ENCODE measurements at places on chromosomes 6 and 20.

GRCh38 chr6:132513831-132514545 lies 1.1 kb upstream of the STX7 start:
- DNase-seq: no peak

- DNase-seq: no peak
These were observed 83.0 kb upstream of the TCF21 start for GRCh38 chr6:133805876-133806275.

GRCh38 chr20:53258741-53259140 lies 286.6 kb downstream of the TSHZ2 start:
- DNase-seq: no peak

- DNase-seq: no peak
These were observed 19.1 kb downstream of the ZSCAN23 start for GRCh38 chr6:28424163-28424562.

DNA sequence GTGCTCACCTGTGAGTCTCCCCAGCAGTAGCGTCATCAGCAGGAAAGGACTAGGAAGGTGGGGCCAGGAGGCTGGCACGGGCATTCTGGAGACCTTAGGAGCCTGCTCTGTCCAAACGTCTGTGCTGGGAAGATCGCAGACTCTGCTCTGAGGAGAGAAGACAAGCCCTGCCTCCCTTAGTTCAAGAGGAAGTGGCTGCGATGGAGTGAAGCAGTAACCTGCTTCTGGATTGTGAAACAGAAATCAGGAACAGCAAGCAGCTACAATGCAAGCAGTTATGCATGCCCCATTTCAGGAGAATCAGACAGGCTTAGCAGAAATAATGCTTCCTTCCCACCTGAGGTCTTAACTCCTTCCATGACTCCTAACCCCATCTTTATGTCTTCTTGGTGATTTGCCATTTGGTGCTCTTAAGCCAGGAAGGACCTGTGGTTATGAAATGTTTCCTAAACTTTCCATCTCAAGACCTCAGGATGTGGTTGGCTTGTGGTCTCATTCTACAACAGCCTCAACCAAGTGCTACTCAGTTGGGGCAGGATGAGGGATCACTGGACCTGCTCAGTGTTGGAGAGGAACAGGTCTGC lies at the start of gene SIRPB1:
Gene SIRPB1 (minus strand): TSS at position 149 of the 584 bp plus-strand sequence. CDS start 65 bp downstream, at position 84.
- DNase-seq: no peak

- DNase-seq: no peak
These were observed 8.9 kb upstream of the TAAR5 start for GRCh38 chr6:132598473-132598872.

GRCh38 chr20:57736738-57737347 lies 27.0 kb upstream of the PMEPA1 start:
- DNase-seq: no peak

GRCh38 chr20:33947709-33948295 lies 45.9 kb upstream of the RALY start:
- peak; percentile 52 for DNase-seq

DNA sequence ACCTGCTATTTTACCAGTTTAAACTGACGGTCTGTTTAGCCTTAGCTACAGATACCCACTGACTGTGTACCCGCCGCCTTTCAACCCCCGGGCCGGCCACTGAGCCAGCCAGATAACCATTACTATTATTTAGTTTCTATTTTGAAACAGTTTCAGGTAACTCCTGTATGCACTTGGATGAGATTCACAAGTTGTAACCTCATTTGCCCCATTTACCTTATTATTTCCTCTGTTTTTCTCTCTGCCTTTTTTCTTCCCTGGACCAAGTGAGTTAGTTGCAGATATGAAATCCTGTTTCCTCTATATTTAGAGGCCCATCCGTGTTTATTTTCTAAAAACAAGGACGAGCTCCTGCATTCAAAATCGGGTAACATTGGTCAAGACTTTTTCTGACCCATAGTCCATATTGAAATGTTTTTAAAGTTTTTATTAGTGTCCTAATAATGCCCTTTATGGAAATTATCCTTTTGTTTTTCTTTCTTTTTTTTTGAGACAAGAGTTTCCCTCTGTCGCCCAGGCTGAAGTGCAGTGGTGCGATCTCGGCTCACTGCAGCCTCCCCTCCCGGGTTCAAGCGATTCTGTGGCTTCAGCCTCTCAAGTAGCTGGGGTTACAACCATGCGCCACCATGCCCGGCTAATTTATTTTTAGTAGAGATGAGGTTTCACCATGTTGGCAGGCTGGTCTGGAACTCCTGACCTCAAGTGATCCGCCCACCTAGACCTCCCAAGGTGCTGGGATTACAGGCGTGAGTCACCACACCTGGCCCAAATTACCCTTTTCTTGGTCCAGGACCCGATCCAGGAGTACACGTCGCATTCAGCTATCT lies 767 bp downstream of the AP5S1 start:
- no peak for DNase-seq

DNA sequence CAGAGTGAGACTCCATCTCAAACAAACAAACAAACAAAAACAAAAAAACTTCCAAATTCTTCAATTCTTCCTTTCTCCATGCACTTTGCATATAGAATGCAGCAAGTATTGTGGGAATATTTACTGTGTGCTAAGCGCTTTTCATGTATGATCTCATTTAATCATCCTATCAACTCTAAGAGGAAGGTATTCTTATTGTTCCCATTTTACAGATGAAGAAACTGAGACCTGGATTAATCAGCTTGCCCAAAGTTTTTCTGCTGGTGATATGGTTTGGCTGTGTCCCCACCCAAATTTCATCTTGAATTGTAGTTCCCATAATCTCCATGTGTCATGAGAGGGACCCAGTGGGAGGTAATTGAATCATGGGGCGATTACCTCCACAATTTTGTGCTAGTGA lies 56.6 kb upstream of the KCNG1 start:
- no peak for DNase-seq

- DNase-seq: no peak
These were observed 171.2 kb downstream of the JARID2 start for GRCh38 chr6:15416932-15417509.

DNA sequence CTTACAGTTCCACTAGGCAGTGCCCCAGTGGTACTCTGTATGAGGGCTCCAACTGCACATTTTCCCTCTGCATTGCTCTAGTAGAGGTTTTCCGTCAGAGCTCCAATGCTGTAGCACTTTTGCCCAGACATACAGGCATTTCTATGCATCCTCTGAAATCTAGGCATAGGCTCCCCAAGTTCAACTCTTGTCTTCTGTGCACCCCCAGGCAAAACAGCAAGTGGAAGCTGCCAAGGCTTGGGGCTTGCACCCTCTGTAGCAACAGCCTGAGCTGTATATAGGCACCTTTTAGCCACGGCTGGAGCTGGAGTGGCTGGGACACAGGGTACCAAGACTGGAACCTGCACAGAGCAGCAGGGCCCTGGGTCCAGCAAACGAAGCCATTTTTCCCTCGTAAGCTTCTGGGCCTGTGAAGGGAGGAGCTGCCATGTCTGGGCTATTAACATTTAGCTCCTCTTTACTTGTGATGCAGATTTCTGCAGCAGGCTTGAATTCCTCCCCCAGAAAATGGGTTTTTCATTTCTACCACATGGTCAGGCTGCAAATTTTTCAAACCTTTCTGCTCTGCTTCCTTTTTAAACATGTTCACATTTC lies 596.2 kb upstream of the ADGRB3 start:
- no peak for DNase-seq

DNA sequence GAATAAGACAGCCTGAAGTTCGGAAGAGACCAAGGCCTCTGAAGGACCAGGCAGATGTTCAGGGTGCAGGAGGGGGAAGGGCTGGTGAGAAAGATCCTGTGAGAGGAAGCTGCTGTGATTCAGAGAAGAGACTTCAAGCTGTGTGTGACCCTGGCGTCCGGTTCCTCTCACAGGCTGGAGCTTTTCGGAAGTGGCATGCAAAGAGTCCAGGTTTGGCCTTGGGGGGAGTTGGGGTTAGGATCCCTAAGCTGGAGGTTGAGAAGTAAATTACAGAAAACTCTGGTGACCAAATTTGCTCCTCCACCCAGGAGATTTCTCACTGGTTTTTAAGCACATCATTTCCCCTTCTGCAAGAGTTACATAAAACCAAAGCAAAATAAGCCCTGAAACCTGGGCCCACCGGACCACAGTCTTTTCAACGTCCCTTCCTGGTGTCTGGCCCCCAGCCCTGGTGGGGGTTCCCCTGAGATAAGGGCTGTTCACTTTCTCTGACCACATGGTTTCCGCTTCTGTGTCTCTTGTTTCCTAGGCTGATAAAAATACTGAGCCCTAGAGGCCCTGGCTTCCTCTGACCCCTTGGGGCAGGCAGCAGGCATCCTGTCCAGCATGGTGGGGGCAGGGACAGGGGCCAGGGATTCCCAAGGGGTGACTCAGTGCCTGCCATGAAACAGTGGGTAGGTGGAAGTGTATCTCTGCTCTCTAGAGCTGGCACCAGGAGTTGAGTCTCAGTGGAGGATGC lies 12.0 kb upstream of the LTA start:
- peak; percentile 66 for DNase-seq

GRCh38 chr6:163718537-163718936 lies 304.0 kb downstream of the QKI start:
- DNase-seq: no peak

Data from CD4-positive, alpha-beta T cell treated with Interleukin-10 for 1 hour (primary cell).